ENCODE measurements at places on chromosomes 6 and 20.
A peak's percentile ranks its signal among the peaks of the same experiment; 100 is the strongest.

- DNase-seq, result no peak
Observed at GRCh38 chr6:160247457-160247883, 11.2 kb downstream of the SLC22A2 start.

DNA sequence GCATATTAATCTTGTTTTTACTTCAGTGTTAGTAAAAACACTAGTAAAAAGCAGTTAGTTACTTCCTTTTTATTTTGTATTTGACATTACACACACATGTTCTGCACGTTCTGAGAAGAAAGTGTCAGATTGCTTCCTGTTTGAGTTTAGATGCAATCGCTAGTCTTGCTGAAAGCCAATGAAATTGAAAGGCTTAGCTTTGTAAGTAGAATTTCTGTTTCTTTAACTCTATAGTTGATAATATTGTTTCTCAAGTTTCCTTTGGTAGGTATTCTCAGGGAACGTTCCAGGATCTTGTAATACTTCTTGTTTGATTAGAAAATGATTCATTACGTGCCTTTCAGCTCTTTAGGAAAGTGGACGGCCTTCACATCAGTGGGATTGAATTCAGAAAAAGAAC lies 55.0 kb downstream of the CDKAL1 start:
- DNase-seq, result no peak

DNA sequence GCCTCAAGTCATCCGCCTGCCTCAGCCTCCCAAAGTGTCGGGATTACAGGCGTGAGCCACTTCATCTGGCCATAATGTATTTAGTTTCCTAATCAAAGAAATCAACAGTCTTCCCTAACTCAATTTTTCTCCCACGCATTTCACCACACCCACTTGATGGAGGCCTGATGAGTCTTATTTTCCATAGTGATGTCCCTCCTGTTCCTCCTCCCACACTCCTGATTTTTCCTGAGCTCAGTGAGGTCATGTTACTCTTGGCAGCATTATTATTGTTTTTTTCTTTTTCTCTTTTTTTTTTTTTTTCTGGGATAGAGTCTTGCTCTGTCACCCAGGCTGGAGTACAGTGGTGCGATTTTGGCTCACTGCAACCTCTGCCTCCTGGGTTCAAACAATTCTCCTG lies 8.9 kb downstream of the ABRACL start:
- DNase-seq, result no peak

DNA sequence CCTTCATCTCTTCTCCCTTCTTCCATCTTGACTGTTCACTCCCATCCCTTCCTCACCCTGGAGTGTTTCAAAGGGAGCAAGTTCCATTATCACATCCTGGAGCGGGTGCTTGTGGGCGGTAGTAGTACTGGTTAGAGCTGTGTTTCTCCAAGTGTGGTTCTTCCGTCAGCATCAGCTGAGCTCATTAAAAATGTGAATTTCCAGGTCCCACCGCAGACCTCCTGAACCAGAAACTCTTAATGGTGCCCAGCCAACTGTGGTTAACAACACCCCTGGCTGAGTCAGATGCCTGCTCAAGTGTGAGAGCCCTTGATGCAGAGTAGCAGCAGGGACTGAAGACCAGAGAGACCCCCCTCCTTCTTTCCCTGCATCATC lies 24.4 kb downstream of the ANGPT4 start:
- no peak for DNase-seq

GRCh38 chr20:51378171-51378928 lies 164.2 kb downstream of the NFATC2 start:
- no peak for DNase-seq

DNA sequence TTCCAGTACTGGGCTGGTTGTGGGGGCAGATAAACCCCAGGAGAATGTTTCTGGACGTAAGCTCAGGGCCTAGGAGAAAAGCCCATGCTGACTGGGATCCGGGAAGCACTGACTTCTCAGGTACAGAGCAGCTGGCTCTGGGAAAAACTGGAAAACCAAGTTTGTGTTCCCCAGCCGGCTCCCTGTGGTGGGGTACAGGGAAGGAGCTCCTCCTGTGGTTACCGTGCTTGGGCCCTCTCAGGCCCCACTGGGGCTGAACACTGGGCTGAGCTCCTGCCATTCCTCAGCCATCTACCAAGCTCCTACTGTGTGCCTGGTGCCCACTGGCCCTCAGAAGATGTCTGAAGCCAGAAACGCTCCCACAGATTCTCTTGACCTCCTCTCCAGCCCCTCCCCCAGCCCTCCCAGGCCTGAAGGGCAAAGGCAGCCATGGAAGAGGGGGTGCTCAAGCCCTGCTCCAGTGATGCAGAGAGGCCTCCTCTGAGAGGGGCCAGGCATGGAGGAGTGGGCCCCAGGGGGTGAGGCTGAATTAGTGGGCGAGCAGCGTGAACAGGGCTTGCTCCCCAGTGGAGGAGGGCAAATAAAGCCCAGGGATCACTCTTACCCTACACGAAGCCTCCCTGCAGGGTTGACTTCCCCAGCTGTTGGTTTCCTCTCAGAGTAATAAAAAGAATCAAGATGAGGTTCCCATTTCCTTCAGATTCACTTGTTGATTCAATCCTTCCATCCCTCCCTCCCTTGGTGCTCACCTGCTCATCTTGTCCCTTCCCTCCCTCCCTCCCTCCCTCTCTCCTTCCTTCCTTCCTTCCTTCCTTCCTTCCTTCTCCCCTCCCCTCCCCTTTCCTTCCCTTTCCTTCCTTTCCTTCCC lies 100.0 kb downstream of the VEGFA start:
- DNase-seq, result no peak

- no peak for DNase-seq
Observed at GRCh38 chr6:33994472-33995308, 151.2 kb downstream of the GRM4 start.

DNA sequence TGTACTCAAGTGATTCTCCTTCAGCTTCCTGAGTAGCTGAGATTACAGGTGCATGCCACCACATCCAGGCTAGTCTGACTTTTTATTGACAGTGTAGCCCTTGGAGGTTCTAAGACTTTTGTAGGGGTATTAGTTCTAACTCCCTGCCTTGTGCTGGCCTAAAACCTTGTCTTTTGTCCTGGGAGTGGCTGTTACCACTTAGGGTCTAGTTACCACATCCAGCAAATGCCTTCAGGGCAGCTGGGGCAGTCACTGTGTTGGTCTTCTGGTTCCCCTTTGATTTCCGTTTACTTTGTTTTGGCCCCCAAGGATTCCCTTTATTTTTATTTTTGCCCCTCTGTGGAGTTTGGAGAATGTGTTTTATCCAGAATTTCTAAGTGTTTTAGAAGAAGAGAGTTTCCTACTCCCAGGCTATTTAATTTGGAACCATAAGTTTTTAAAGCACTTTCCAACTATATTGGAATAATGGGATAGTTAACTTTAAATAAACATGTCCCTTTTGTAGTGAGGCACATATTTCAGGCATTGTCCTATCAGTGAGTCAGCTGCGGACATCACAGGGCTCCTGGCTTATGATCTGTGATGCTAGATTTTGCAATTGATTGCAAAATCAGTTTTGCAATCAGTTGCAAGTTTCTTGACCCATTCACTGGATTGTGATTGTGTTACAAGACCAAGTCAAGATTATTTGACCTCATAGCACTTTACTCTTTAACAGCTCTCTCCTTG lies 25.0 kb downstream of the IL22RA2 start:
- no peak for DNase-seq

GRCh38 chr6:5050009-5050408 lies 35.1 kb upstream of the PPP1R3G start:
- DNase-seq, result no peak

- peak; percentile 36 for DNase-seq
Observed at GRCh38 chr6:98716341-98716740, 118.0 kb upstream of the POU3F2 start.

DNA sequence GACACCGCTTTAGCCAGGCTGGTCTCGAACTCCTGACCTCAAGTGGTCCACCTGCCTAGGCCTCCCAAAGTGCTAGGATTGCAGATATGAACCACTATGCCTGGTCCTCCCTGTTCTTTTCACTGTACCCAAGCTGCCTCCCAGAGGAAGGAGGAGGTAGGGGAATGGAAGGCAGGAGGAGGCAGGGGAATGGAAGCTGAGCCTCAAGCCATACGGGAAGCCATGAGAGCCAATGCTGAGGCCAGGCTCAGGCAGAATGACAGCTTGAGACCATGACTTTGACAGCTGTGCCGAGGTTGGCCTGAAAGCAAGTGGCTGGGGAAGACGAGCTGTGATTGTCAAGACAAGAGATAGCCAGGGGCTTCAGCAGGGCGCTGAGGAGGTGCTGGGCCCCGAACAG lies 13.6 kb upstream of the ZNF335 start:
- no peak for DNase-seq

- DNase-seq, result no peak
Observed at GRCh38 chr6:53984581-53984980, 126.7 kb upstream of the MLIP start.

GRCh38 chr6:36578431-36578830 lies 15.7 kb upstream of the SRSF3 start:
- DNase-seq, result no peak

DNA sequence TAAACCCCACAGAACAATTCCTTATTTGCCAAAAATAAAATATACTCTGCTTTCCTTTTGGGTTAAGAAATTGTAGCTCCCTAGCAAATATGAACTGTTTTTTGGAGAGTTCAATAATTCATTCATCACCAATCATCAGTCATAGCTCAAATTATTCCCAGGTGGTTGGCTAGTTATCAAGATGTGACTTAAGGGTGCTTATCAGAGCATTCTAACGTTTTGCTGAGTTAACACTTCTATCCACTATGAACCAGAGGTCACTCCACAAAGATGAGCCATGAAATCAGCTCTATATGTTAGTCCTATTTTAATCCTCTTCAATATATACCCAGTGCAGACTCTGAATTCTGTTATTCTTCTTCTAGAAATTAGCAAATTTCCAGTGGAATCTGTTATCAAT lies 379.1 kb downstream of the TENT5A start:
- DNase-seq, result no peak

DNA sequence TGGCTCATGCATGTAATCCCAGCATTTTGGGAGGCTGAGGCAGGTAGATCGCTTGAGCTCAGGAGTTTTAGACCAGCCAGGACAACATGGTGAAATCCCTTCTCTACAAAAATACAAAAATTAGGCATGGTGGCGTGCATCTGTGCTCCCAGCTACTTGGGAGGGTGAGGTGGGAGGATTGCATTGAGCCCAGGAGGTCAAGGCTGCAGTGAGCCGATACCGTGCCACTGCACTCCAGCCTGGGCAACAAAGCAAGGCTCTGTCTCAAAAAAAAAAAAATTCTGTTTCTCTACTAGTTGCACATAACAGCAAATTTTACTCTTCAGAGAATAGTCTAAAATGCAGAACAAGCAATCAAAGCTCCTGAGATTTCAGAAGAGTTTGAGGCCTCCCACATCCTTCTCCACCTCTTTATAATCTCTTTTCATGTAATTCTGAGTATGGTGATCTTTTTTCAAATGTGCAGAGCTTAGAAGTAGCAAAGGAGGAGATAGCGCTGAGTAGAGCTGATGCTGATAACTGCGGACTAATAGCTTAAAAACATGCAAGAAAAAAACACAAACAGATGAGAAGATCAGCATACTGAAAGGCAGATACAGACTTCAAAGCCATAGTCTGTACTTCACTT lies 23.3 kb downstream of the LRRN4 start:
- DNase-seq, result no peak

DNA sequence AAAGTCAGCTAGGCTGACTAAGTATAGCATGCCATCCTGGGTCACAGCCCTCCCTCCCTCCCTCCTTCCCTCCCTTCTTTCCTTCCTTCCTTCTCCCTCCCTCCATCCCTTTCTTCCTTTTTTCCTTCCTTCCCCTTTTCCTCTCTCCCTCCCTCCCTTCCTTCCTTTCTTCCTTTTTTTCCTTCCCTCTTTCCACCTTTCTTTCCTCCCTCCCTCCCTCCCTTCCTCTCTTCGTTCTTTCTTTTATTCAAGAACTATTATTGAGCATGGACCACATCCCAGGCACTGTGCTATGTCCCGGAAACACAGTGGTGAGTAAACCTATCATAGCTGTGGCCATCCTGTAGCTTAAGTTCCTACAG lies 106.2 kb upstream of the BACH2 start:
- DNase-seq, result no peak

DNA sequence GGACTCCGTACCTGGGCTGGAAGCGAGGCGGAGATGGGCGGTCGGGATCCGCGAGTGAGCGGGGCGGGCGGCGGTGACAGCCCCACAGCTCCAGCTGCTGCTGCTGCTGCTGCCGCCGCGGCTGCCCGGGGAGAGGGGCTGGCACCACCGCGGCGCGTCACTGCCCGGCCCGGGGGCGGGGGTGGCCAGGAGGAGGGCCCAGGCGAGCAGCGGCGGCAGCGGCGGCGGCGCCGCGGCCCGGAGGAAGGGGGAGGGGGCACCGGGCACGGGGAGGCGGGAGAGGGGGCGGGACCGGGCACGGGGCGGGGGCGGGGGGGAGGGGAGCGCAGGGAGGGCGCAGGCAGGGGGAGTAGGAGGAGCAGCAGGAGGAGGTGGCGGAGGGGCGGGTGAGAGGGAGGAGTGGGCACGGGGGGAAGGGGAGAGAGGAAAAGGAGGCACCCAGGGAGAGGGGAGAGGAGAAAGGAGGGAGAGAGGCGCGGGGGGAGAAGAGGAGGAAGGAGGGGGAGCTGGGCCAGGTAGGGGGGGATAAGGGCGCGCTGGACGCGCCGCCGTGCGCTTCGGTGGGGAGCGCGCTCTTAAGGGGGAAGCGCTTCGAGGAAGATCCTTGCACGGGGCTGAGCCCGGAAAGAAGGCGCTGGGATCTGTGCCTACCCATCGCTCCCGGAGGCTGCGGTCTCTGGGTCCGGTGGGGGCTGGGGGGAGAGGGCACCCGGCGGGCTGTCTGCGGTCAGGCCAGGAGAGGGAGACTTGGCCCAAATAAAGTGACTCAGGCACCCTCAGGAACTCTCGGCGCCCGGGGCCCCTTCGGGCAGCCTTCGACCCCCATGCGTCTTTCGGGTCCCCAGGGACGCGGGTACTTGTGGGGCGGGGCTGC lies 101.5 kb downstream of the NOL4L start:
- DNase-seq, result peak; percentile 58

- DNase-seq, result no peak
Observed at GRCh38 chr6:63774961-63775360, 139.4 kb downstream of the PHF3 start.

DNA sequence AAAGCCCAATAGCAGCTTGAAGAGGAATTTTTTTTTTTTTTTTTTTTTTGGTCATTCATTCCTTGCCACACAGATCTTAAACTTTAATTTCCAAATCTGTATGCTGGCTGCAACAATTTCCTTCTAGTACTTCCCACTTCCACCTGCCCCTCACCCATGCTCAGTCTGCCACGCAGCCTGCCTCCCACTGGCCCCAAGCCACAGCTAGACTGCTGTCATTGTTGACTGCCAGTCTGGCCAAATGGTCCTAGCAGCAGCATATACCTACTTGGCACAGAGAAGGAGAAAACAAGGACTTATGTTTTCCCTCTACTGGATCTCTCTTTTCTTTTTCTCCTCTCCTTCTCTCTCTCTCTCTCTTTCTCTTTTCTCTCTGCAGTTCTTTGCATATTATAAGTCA lies 118.3 kb upstream of the HEY2 start:
- no peak for DNase-seq
